PC-9 (cell line): ENCODE measurements at places on chromosomes 2 and 18. TPM values are rescaled to one million over a fixed set of nuclear protein-coding genes. Genes with fewer than 3 reads are reported as not detected.

The RESP18 gene
- total RNA-seq = not detected in 2 replicates

The EHBP1 gene
- total RNA-seq = 79.3 and 100 TPM in 2 replicates

- H3K27ac ChIP-seq = no peak overlapping the region
- no peak overlapping the region for H3K4me3 ChIP-seq
- DNase-seq = no peak
- no peaks in the 10 kb centered on the region for H3K4me1 ChIP-seq
- H3K36me3 ChIP-seq = no peaks in the 10 kb centered on the region
Measured at GRCh38 chr2:126616606-126617069, 39.3 kb upstream of the GYPC start.

The RBFA gene
- total RNA-seq = 22.4 and 25.1 TPM in 2 replicates

DNA sequence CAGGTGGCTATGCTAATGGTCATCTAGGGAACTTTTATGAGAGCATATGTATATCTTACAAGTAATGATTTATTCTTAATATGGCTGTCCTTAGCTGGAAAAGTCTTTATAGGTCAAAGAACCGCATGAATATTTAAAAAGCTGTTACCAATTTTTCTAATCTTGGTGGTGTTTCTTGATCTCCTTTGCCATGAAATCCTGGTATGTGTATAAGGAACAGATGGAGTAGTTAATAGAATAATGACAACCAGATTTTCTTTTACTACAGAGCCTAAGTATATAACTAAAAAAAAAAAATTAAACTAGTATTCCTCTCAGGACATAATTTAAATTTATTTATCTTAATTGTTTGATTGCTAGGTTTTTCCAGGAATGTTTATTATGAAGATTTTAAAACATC is 74.5 kb downstream of the RHBDD1 start:
- no peak for DNase-seq
- no peaks in the 10 kb centered on the region for H3K36me3 ChIP-seq
- no peak overlapping the region for H3K4me3 ChIP-seq
- no peak overlapping the region for H3K27ac ChIP-seq

DNA sequence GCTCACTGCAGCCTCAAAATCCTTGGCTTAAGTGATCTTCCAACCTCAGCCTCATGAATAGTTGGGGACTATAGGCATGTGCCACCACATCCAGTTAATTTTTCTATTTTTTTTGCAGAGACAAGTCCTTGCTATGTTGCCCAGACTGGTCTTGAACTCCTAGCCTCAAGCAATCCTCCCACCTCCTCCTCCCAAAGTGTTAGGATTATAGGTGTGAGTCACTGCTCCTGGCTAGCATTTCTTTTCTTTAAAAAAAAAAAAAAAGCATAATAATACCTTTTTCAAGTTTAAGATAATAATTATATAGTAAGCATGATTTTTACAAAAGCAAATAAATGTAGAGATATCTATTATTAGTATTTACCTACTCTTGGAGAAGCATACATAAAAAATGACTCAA is 36.1 kb downstream of the PPP4R1 start:
- H3K27me3 ChIP-seq = no peaks in the 10 kb centered on the region
- H3K36me3 ChIP-seq = peaks cover 58% of the 10 kb centered on the region
- DNase-seq = no peak
- H3K4me3 ChIP-seq = no peak overlapping the region

DNA sequence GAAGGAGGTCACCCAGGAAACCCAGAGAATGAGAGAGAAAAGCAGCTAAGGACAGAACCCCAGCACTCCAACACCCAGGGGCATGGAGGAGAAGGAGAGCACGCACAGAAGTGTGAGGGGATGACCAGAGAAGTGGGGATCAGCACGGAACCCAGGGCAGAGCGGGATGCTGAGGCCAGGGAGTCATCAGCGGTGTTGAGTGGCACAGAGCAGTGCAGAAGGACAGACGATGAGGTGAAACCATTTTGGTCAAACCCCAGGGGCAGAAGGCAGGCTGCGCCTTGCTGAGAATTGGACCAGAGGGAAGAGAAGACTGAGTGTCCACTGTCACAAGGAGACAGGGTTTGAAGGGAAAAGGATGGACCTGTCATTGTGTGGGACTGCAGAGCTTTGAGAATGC is 23.4 kb upstream of the ASB18 start:
- H3K4me3 ChIP-seq = no peak overlapping the region
- H3K36me3 ChIP-seq = no peaks in the 10 kb centered on the region
- no peak for DNase-seq
- no peak overlapping the region for H3K27ac ChIP-seq
- H3K4me1 ChIP-seq = peaks cover 5% of the 10 kb centered on the region

The ALLC gene
- not detected in 2 replicates for total RNA-seq

DNA sequence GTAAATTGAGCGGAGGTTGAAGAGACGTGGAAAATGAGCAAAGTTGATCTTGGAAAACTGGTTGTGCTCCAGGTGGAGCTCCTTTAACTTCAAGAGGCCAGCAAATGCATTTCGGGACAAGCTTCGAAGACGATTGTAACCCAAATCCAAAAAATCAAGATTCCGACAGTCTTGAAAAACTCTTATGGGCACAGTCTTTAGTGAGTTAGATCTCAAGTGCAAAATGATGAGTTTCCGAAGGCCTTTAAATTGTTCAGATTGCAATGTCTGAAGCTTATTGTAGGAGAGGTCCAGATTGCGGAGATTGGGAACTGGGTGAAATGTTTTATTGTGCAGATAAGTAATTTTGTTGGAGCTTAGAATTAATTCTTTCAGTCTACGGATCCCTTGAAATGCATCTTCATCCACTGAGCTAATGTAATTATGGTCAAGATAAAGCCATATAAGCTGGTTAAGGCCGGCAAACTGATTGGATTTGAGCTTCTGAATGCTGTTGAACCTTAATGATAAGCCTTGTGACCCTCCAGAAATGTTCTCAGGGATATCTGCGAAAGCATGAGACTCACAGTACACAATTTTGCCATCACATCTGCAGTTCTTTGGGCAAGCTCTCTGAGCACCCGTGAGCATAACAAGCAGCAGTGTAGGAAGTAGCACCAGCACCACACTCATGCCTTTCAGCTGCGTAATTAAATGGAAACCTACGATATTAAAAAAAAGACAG is 2.9 kb downstream of the LRRTM4 start:
- H3K27ac ChIP-seq = no peak overlapping the region
- no peaks in the 10 kb centered on the region for H3K27me3 ChIP-seq
- no peak overlapping the region for H3K4me3 ChIP-seq
- no peaks in the 10 kb centered on the region for H3K4me1 ChIP-seq

The TGFA gene
- total RNA-seq = 27.7 and 36.4 TPM in 2 replicates

DNA sequence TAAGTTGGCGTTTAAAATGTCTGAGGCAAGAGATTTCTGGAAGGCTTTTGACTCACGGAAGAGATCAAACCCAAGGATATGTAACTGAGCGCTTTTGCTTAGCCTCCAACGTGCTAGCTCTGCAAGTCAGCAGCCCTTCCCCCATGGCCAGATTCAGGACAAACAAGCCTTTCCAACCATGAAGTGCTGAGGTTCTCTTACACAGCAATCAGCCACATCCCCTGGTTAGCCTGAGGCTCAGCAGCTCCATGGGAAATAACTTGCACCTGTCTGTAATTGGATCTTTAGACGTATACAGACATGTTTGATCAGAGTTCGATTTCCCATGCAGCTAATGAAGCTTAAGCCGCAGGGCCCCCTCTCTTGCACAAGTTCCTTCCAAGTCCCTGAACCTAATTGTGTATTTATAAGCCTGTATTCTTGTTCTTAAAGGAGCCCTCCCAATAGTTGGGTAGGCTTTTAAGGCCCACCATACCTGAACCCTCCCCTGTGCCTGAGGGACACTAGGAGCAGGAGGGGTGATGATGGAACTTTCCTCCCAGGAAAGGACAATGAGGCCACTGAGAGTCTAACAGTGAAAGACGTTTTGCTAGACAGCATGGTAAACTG is 2.1 kb upstream of the TMEM131 start:
- H3K27me3 ChIP-seq = no peaks in the 10 kb centered on the region
- no peaks in the 10 kb centered on the region for H3K36me3 ChIP-seq
- DNase-seq = no peak
- peaks cover 22% of the 10 kb centered on the region for H3K4me1 ChIP-seq

The TRABD2A gene
- 0.88 and 2.2 TPM in 2 replicates for total RNA-seq

The GREB1L gene
- total RNA-seq = 3.6 and 6.0 TPM in 2 replicates

The CD8B gene
- total RNA-seq = not detected in 2 replicates

The CPLX4 gene
- not detected in 2 replicates for total RNA-seq

- H3K27ac ChIP-seq = peak overlapping the region; percentile 98
Measured at GRCh38 chr2:55102056-55102812, 52.0 kb upstream of the RTN4 start.

DNA sequence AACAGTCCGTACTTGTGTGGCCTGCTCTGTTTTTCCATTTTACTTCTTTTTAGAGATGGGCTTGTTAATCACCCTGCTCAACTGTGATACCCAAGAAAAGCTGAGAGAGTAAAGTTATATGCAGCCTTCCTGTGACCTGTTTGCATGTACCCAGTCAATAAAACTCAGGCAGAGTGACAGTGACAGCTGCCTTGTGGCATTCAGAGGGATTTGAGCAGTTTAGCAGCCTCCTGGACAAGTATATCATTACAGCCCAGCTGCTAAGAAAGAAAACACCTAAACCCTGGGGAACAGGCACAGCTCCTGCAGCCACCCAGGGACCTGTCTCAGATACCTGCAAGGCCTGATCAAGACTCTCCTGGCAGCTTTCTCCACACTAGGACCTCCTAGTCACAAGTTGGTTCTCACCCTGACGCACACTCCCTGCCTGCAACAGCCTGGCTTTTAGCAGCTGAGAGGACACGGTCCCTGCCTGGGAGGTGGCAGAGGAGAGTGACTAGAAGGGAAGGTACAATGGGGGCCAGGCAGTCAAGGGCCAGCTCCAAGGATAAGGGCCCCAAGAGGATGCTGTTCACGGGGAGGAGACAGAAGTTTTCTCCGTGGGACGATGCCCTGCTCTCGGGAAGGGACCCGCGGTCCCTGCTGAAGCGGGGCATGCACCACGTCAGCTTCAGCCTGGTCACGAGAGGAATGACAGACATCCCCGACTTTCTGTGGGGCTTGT is at the start of gene LRRC30:
TSS of gene LRRC30 (plus strand) at position 464 of the 724 bp plus-strand sequence. CDS start at position 514, 50 bp downstream.
- peaks cover 87% of the 10 kb centered on the region for H3K27me3 ChIP-seq
- DNase-seq = no peak
- no peaks in the 10 kb centered on the region for H3K36me3 ChIP-seq
- H3K4me1 ChIP-seq = no peaks in the 10 kb centered on the region
- no peak within 1 kb of the TSS for H3K4me3 ChIP-seq
- H3K27ac ChIP-seq = no peak within 1 kb of the TSS

DNA sequence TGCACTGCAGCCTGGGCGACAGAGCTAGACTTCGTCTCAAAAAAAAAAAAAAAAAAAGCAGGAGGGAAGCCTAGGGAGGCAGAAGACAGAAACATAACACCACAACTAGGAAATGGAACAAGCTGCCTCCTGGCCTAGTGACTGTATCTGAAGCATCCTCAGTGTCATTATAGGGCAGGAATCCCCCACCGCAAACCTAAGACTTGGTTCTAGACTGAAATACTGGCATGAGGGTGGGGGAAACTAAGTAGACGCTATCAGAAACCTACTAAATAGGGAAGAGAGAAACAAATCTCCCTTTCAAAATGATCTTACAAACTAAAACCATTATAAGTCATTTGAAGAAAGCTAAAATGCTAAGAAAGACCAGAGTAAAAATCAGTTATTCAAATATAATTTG is 16.4 kb upstream of the SMAD2 start:
- H3K4me3 ChIP-seq = no peak overlapping the region
- no peak overlapping the region for H3K27ac ChIP-seq
- no peak for DNase-seq
- H3K27me3 ChIP-seq = no peaks in the 10 kb centered on the region
- H3K4me1 ChIP-seq = peaks cover 21% of the 10 kb centered on the region

GRCh38 chr18:67433971-67434370 is 82.5 kb downstream of the DSEL start:
- DNase-seq = no peak
- H3K27me3 ChIP-seq = no peaks in the 10 kb centered on the region
- H3K27ac ChIP-seq = no peak overlapping the region
- no peaks in the 10 kb centered on the region for H3K36me3 ChIP-seq
- H3K4me3 ChIP-seq = no peak overlapping the region

DNA sequence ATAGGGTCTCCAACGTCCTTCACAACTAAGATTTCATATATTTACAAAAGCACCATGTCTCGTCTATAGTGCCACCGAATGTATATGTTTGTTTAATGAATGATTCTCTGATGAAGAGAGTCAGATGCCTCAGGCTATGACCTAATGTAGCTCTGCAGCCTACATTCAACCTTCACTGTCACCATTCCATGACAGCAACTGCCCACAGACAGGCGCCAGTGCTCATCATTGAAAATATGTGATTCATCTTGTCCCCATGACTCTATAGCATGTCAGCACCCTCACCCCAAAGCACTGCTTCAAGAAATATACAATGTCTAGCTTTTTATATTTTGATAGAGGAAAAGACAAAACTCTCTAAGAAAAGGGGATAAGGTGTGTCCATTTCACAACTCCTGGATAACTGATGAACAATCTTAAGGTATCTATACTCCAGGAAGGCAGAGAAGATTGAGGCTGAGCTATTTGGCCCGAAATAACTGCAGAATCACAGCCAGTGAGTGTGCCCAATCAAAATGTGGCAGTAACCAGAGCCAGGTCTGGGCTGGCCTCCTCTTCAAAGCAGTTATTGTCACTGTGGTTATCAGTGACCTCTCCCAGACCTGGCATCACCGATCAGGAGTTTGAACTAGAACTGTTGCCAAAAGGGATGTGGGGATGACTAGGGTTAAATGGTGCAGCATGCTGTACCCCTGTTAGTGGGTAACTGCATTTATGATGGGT is 246.6 kb downstream of the SETBP1 start:
- H3K4me1 ChIP-seq = no peaks in the 10 kb centered on the region
- no peak overlapping the region for H3K27ac ChIP-seq

The MEMO1 gene
- 29.5 and 40.2 TPM in 2 replicates for total RNA-seq

DNA sequence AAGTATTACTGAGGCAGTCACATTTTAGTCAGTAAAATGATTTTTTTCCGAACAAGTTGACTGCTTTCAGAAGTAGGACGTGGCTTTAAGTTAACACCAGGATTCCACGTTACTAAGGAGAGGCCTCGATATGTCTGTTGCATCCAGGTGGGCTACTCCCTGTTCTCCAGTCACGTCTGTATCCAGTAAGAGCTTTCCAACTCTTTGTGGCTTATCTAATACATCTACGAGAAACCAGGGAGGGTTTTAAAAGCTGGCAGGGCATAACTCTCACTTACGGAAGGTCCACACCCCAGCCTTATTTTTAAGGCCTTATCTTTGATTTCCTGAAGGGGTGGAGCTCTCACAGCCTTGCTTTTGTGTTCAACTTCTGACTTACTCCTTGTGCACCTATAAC is 99.2 kb downstream of the SLC8A1 start:
- no peak for DNase-seq
- H3K36me3 ChIP-seq = no peaks in the 10 kb centered on the region
- no peaks in the 10 kb centered on the region for H3K27me3 ChIP-seq
- no peak overlapping the region for H3K27ac ChIP-seq
- H3K4me1 ChIP-seq = 0 out of 2 replicates have a peak, but pooled peaks cover 6% of the 10 kb centered on the region

- H3K4me1 ChIP-seq = peaks cover 6% of the 10 kb centered on the region; the same call in 1 of the 2 replicates
- H3K27me3 ChIP-seq = 0 out of 2 replicates have a peak, but pooled peaks cover 6% of the 10 kb centered on the region
- H3K27ac ChIP-seq = no peak overlapping the region
- H3K36me3 ChIP-seq = no peaks in the 10 kb centered on the region
- no peak overlapping the region for H3K4me3 ChIP-seq
Measured at GRCh38 chr2:105239924-105240323, 1.6 kb upstream of the GPR45 start.
